CD4-positive, alpha-beta T cell treated with Interferon alpha-2 for 1 hour (primary cell): ENCODE measurements at places on chromosomes 1 and 21.
A peak's percentile ranks its signal among the peaks of the same experiment; 100 is the strongest.

- DNase-seq = no peak
These were observed 23.7 kb upstream of the DAB1 start for GRCh38 chr1:57447551-57447950.

- DNase-seq = peak; percentile 82
These were observed 85.3 kb upstream of the GPR88 start for GRCh38 chr1:100452641-100453040.

GRCh38 chr1:156076609-156077429 lies 5.4 kb downstream of the MEX3A start:
- peak; percentile 35 for DNase-seq

DNA sequence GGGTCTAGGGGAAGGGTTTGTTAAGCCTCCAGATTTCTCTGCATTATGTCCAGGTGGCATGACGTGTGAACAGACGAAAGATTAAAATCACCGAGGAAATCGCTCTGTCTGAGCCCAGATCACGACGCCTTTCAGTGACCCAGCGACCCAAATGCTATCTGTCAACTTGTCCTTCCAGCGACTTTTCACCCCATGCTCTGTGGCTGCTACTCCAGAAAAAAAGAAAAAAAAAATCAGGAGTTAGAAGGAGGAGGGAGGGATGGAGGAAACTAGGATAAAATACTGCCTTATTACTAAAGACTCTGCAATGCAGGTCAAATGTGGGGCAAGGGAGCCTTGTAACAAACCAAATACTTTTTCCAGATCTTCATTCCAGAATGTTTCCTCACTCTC lies 352.0 kb downstream of the NUF2 start:
- no peak for DNase-seq

GRCh38 chr1:35080171-35080854 lies 1.1 kb downstream of the ZMYM1 start:
- no peak for DNase-seq

- no peak for DNase-seq
These were observed 49.4 kb downstream of the LGR6 start for GRCh38 chr1:202243006-202243405.

DNA sequence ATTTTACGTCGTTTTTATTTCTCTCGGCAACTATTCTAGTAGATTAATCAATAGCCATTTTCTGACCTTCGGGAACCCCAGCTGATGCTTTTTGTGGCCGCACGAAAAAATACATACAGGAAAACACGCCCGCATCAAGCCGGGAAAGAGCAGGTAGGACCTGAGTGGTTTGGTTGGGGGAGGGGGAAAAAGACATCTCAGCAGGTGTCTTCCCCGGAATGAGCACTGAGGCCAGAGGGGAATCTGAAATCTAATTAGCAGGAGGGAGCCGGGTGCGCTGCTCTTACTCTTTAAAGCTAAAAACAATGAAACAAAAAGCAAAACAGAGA lies 618 bp upstream of the FOXD3 start:
- no peak for DNase-seq
